ENCODE measurements at places on chromosomes 5 and 9. TPM values are rescaled to one million over a fixed set of nuclear protein-coding genes. Genes with fewer than 3 reads are reported as not detected.

The TMEM215 gene
- 0.09 TPM for total RNA-seq

- peak; percentile 48 for DNase-seq
Measured at GRCh38 chr9:12884736-12885395, 110.0 kb downstream of the LURAP1L start.

DNA sequence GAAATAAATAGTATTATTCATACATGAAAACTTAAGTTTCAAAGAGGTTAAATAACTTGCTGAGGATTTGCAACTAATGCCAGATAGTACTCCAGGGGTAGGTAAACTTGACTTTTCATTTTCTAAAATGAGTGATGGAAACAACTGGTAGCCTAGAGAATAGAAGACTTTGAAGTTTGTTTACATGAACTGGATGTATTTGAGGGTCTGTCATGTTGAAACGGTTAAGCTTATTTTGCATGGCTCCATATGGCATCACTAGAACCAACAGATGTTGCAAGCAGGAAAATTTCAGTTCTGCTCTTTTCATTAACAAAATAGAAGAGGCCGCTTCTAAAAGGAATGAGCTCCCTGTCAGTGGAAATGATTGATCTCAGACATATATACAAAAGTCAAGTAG is 105.1 kb upstream of the SGCD start:
- DNase-seq: no peak

DNA sequence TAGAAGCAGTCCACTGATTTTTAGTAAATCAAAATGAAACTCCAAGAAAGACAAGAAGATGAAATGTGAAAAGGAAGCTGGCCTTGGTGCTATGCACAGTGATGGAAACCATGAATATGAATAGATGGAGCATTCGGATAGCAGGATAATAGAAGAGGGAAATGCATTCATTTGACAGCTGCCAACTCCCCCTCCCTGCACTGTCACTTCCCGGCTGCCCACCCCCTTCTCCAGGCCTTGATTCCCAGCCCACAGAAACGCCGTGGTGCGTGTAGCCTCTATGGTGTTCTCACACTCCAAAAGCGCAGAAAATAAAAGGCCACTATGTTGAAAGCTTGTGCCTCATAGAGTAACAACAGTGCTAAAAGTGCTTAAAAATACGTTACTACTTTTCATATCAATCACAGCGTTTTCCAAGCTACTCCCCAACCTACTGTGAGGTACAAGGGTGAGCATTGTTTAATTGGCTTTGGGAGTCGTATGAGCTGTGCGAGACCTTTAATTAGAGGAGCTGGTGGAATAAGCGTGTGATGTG is 26.1 kb upstream of the IFNK start:
- no peak for DNase-seq

DNA sequence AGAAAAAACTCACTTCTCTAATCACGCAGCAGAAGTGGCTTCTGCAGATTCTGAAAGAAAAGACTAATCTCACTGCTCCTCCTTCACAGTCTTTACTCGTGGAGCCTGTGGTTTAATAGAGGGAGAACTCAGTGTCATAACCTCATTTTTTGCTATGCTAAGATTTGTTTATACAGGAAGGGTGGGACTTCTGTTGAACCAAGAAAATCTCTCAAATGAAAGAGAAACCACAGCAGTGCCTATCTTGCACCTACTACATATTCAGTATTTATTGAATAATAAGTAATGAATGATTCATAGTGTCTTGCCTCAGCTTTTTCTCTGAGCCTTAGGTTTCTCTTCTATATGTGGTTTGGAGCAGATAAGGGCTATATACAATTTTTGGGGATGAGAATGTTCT is 136.1 kb upstream of the DMAC1 start:
- DNase-seq: no peak

- DNase-seq: no peak
Measured at GRCh38 chr5:102283102-102283797, 12.8 kb downstream of the SLCO4C1 start.

The SARDH gene
- total RNA-seq: 0.46 TPM

The LECT2 gene
- not detected for total RNA-seq

The ADAMTSL2 gene
- 1.3 TPM for total RNA-seq

The ALDOB gene
- total RNA-seq: 1.6 TPM

- DNase-seq: no peak
Measured at GRCh38 chr5:78361631-78361993, 1.2 kb downstream of the SCAMP1 start.

All from mucosa of descending colon (tissue), 3 donors.